ENCODE measurements at places on chromosomes 1 and 21. TPM values are rescaled to one million over a fixed set of nuclear protein-coding genes. Genes with fewer than 3 reads are reported as not detected.

- no peak overlapping the region for H3K4me3 ChIP-seq
- no peaks in the 10 kb centered on the region for H3K36me3 ChIP-seq
- H3K27ac ChIP-seq: no peak overlapping the region
- H3K4me1 ChIP-seq: no peaks in the 10 kb centered on the region
Observed at GRCh38 chr1:238107322-238107721, 216.6 kb upstream of the ZP4 start.

GRCh38 chr1:207031632-207032264 is 808 bp downstream of the C1orf116 start:
- no peak for DNase-seq
- peak overlapping the region; percentile 53 for H3K4me3 ChIP-seq
- H3K27me3 ChIP-seq: no peaks in the 10 kb centered on the region
- peaks cover under 1% of the 10 kb centered on the region for H3K4me1 ChIP-seq

- no peak overlapping the region for H3K27ac ChIP-seq
- no peaks in the 10 kb centered on the region for H3K27me3 ChIP-seq
- no peak for DNase-seq
- peaks cover 13% of the 10 kb centered on the region for H3K4me1 ChIP-seq
- no peaks in the 10 kb centered on the region for H3K36me3 ChIP-seq
- H3K4me3 ChIP-seq: no peak overlapping the region
Observed at GRCh38 chr1:39949891-39950290, 5.1 kb upstream of the MFSD2A start.

DNA sequence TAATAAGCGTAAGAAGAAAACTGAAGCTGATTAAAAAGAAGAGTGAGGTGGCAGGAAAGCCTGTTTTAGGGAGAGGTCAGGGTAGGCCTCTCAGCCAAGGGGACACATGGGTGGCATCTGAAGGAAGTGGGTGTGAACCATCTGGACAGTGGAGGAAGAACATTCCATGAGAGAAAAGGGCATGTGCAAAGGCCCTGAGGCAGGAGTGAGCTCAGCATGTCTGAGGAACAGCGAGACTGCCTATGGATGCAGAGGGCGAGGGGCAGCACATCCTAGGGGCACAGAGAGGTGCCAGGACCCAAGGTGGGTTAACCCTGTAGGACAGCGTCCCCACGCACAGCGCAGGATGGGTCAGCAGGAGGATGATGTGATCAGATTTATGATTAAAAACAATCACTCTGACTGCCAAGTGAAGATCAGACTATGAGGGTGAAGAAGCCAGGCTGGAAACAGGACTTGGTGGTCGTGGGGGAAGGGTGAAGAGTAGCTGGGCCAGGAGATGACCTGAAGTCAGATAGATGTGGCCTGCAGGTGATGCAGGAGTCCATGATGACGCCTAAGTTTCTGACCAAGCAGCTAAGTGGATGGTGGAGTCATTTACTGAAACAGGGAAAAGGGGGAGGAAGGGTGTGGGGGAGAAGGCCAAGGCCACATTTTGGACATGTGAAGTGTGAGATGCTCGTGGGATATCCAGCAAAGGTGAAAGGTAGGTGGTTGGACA is 37.9 kb downstream of the PABPC4 start:
- DNase-seq: no peak
- H3K4me1 ChIP-seq: peaks cover 4% of the 10 kb centered on the region
- H3K27me3 ChIP-seq: no peaks in the 10 kb centered on the region
- no peak overlapping the region for H3K4me3 ChIP-seq
- H3K27ac ChIP-seq: no peak overlapping the region

- peak within 1 kb of the TSS; percentile 64 for H3K4me3 ChIP-seq
- peak; percentile 64 for DNase-seq
- peaks cover 37% of the 10 kb centered on the region for H3K4me1 ChIP-seq
- H3K36me3 ChIP-seq: no peaks in the 10 kb centered on the region
- H3K27ac ChIP-seq: peak within 1 kb of the TSS; percentile 84
Observed at GRCh38 chr1:89198491-89199072, at the start of gene GBP4. GBP4 (minus strand) TSS chr1:89198942; CDS start chr1:89198834, 108 bp downstream.

DNA sequence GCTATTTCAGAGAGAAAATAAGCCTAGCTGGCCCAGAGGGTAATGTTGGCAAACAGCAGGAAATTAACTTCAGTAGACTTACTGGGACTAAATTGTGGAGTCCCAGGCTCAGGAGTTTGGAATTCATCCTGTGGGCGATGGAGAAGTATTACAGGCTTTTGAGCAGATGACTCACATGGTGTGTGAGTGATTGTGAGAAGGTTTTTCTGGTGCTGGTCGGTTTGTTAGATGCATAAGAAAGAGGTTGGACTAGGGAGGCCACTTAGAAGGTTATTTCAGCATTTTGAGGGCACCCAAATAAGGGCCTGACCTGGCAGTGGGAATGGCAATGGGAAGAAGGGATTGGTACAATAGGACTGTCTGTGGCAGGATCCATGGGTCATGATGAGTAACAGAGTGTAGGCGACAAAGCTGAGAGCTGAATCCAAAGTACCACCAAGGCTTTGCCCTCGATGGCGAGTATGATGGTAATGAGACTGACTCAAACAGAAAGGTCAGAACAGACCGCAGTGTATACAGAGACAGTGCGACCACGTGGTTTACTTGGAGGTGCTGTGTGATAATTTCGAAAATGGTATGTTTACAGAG is 69.2 kb upstream of the KIF26B start:
- no peak overlapping the region for H3K4me3 ChIP-seq
- H3K27me3 ChIP-seq: no peaks in the 10 kb centered on the region
- H3K27ac ChIP-seq: no peak overlapping the region
- no peak for DNase-seq

GRCh38 chr1:171134204-171134923 is 43.7 kb downstream of the FMO3 start:
- no peak overlapping the region for H3K27ac ChIP-seq
- no peak for DNase-seq
- H3K27me3 ChIP-seq: no peaks in the 10 kb centered on the region

SLC22A15 gene
- 26.8 TPM for total RNA-seq

SEC22B gene
- 31.0 TPM for total RNA-seq

MAP3K21 gene
- 9.2 TPM for total RNA-seq

DMRTA2 gene
- total RNA-seq: not detected
